ENCODE measurements at places on chromosomes 13 and 19.
A peak's percentile ranks its signal among the peaks of the same experiment; 100 is the strongest.

DNA sequence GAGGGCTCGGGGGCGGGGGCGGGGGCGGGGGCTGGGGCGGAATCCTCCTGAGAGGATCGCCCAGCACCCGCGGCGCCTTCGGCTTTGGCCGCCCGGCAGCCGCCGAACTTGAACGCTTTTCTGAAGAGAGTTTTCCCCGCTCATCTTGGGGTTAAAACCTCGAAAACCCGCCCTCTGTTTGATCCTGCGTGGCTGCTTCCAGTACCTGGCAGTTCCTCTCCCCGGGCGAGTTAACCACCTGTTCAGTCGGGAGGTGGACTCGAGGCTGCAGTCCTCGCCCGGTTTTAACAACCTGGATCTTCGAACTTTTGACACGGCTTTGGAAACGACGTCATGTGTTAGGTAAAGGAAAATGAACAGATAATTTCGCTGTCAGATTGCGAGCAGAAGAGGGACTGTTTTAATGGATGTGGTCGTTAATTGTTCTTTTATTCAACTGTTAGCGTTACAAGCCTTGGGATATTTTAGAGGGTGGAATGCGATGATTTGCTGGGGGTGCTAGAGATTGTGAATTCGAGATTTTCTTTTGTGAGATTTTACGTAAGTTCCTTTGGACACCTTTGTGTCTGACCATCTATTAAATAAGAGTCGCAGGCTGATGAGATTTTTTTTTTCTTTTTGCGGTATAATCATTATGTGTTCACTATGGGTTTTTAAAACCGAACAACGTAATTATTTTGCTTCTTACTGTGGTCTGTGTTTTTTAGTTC lies 1.0 kb downstream of the FNDC3A start:
- peak; percentile 82 for DNase-seq

GRCh38 chr13:102679449-102680132 lies 15.3 kb downstream of the METTL21C start:
- DNase-seq: no peak

GRCh38 chr13:94827566-94827965 lies 115.2 kb upstream of the SOX21 start:
- no peak for DNase-seq

GRCh38 chr13:112355274-112355838 lies 20.8 kb upstream of the SPACA7 start:
- DNase-seq: no peak

GRCh38 chr13:45768656-45769479 lies 66.7 kb downstream of the CBY2 start:
- no peak for DNase-seq

GRCh38 chr19:814152-815078 lies 7.3 kb downstream of the PLPPR3 start:
- DNase-seq: no peak

- peak; percentile 26 for DNase-seq
Observed at GRCh38 chr13:40536443-40537113, 129.9 kb downstream of the FOXO1 start.

GRCh38 chr13:50400035-50400726 lies 384.9 kb downstream of the KCNRG start:
- DNase-seq: peak; percentile 76

- no peak for DNase-seq
Observed at GRCh38 chr13:33197541-33197971, 88.0 kb downstream of the STARD13 start.

GRCh38 chr13:113748862-113749451 lies 10.1 kb upstream of the TMEM255B start:
- DNase-seq: no peak

DNA sequence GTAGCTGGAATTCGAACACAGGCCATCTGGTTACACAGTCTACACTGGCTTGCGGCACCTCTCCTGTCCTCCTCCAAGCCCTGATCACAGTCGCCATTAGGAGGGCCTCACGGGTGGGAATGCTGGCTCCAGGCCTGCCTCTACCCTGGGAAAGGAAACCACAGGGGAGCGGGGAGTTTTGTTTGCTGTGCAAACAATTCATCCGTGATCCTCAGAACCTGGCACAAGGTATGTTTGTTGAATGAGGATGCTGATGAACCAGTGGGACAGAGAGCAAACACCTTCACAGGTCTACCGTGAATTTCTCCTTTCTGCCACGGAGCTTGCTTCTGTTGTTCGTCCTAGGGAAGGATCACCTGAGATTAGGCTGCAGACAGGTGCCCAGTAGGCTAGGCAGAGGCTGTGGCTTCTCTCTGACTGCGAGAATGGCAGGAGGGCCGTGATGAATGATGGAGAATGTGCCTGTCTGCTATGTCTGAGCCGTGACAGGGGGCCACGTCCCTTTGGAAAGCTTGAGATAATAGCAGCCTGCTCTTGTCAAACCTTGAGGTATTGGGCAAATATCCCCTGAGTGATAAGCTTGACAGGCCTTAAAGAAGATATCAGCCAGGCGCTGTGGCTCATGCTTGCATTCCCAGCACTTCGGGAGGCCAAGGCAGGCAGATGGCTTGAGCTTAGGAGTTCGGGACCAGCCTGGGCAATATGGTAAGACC lies 36.7 kb downstream of the PIN1 start:
- DNase-seq: no peak

DNA sequence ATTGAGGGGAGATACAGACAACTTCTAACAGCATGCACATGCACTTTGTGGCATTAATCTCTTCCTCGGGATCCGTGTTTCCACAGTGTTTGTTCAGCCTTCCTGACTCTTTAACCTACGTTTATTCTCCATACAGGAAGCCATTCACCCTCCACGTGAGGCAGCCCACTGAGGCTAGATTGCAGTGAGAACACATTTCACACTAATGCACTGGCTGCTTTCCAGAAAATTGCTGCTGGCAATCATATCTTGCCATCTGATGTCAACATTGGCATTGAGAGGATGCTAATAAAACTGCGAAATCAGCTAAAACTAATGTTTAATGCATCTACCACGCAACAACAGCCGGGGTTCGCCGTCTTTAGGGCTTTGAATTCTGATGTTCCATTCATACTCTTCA lies 30.0 kb downstream of the DCLK1 start:
- no peak for DNase-seq

- DNase-seq: no peak
Observed at GRCh38 chr19:6412061-6412446, 12.6 kb downstream of the KHSRP start.

DNA sequence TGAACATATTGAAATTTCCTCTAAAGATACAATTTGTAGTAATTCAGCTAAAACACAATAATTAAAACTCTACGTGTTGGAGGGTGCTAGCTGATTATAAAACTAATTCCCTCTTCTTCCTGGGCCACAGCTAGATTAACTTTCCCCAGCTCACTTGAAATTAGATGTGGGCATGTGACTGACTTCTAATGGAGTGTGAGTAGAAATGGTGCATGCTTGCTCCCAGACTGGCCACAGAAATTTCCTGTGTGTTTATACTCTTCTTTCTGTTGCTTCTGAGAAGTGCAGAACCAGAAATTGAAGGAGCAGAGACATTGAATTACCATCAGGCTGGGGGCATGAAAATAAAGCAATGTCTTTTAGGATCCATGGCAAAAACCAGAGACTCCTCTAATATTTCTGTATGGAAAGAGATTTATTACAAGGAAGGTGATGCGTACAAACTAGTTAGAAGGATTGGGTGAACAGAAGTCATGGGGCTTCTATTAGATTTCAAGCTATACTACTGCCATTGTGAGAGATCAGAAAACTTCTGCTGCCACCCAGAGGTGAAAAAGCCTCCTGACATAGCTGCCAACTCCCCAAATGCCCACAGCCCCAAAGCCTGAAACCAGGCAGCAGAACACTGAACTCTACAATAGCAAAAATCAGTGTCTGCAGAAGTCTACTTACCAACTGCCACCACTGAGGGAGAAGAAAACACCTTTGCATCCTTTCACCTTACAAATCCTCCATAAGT lies 379.2 kb upstream of the MIR17HG start:
- DNase-seq: no peak

- no peak for DNase-seq
Observed at GRCh38 chr13:69704311-69704710, 403.3 kb upstream of the ATXN8OS start.

GRCh38 chr19:2207991-2208860 lies 27.9 kb downstream of the PLEKHJ1 start:
- DNase-seq: no peak

- no peak for DNase-seq
Observed at GRCh38 chr19:29928831-29929230, 13.2 kb upstream of the URI1 start.

GRCh38 chr13:43054803-43055802 lies 31.7 kb downstream of the DNAJC15 start:
- DNase-seq: peak; percentile 60

- no peak for DNase-seq
Observed at GRCh38 chr19:40144151-40144550, 47.1 kb upstream of the MAP3K10 start.

DNA sequence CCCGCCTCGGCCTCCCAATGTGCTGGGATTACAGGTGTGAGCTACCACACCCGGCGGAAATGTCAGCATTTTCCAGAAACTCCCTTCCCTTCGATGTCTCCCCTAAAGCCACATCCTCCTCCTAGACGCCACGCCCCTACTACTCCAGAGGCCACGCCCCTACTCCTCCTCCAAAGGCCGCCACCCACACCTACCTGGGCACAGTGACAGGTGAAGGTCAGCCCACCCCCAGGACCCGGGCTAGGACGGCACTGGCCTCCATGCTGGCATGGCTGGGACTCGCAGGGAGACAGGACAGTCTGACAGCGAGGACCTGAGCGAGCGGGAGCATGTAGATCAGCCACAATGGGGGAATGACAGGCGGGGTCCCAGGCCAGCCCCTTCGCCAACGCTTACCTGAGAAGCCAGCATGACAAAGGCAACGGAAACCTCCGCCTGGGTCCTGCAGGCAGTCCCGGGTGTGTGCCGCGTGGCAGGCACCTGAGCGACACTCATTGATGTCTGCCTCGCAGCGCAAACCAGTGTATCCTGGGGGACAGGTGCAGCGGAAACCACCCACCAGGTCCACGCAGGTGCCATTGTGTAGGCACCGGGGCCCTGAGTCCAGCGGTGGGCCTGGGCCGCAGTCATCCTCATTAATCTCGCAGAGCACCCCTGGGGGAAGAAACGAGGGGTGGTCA lies 22.0 kb downstream of the NOTCH3 start:
- no peak for DNase-seq

GRCh38 chr19:13463296-13463695 lies 43.0 kb downstream of the CACNA1A start:
- DNase-seq: no peak

Data from adrenal gland (tissue), 19 donors.